ENCODE measurements at places on chromosomes 1 and 21.

- no peak for DNase-seq
These were observed 7.3 kb upstream of the FAM167B start for GRCh38 chr1:32239790-32240139.

GRCh38 chr1:203733009-203733863 lies 31.7 kb upstream of the LAX1 start:
- no peak for DNase-seq

- peak; percentile 87 for DNase-seq
These were observed 4.9 kb downstream of the MDM4 start for GRCh38 chr1:204520834-204521709.

DNA sequence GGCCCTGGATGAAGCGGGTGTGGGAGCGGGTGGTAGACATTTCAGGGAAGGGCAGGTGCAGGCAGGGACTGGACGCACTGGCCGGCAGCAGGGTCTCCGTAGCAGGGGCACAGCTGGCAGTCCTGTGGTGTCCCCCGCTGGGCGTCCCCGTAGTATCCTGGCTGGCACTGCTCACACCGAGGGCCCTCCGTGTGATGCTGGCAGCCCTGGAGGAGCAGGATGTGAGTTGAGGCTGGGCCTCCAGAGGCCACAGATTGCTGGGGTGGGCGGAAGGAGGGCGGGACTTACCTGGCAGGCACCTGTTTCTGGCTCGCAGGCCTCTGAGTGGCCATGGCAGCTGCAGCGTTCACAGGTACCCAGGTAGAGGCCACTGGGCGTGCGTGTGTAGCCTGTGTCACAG lies 62.3 kb downstream of the LDLRAD2 start:
- no peak for DNase-seq

DNA sequence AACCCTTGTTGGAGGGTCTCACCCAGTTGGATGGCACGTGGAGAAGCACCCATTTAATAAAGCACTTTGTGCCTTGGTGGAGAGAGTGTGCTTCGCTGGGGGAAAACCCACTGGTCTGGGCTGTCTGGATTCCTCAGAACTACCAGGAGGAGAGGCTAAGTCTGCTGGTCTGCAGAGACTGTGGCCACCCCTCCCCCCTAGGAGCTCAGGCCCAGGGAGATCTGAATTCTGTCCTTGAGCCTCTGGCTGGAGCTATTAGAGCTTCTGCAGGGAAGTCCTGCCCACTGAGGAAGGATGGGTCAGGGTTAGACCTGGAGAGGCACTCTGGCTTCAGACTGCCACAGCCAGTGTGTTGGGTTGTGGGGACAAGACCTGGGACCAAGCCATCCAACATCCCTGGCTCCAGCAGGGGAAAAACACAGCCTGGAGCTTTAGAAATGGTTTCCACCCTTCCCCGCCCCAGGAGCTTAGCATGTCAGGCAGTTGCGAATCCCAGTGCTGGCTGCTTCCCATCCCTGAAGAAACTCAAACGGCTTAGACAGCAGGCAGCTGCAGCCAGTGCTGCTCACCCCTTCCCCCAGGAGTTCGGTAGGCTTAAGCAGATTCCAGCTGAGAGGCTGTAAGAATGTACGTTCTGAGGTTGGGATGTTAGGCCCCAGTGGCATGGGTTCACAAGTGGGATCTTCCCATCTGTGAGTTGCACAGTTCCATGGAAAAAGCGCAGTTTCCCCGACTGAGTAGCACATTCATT lies 288.3 kb downstream of the TGFB2 start:
- DNase-seq = no peak

DNA sequence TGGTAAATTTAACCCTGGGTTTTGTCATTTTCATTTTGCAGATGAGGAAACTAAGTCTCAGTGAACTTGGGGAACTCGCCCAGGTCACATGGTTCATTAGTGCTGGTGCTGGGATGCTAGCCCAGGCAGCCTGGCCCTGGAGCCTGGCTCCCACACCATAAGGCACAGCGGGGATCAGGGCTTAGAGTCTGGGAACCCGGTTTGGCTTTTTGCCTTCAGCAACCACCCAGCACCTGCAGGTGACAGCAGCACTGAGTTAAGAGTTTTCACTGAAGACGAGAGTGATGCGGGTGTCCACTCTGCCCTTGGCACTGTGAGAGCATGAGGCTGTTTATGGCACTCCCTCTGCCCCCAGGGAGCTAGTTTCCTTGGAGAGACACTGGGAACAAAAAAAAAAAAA lies 18.4 kb upstream of the CD101 start:
- no peak for DNase-seq

- DNase-seq = peak; percentile 34
These were observed 930 bp downstream of the CDC14A start for GRCh38 chr1:100353071-100353801.

- no peak for DNase-seq
These were observed 65.1 kb upstream of the RAB4A start for GRCh38 chr1:229205854-229206253.

GRCh38 chr1:181660621-181661020 lies 177.3 kb downstream of the CACNA1E start:
- no peak for DNase-seq

- DNase-seq = no peak
These were observed 121.3 kb downstream of the CACNA1E start for GRCh38 chr1:181604482-181605249.

- DNase-seq = no peak
These were observed 12.5 kb downstream of the AGT start for GRCh38 chr1:230701434-230701833.

All from central memory CD4-positive, alpha-beta T cell (primary cell).